ENCODE measurements at places on chromosomes 16 and 17.

DNA sequence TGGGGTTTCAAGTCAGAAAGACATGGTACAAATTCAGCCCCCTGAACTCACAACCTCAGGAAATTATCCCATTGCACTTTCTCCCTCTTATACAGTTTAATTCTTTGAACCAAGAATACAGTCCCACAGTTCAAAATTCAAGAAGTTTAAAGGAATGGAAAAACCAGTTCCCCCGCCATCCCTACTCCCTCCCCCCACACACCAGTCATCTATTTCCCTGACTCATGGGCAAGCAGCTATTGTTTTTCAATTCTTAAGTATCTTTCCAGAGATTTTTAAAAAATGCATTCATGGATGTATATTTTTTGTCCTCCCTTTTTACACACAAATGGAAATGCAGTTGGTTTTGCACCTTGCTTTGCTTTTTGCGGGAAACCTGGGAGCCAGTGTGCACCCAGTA is 7.3 kb downstream of the SYCE1L start:
- DNase-seq = no peak

DNA sequence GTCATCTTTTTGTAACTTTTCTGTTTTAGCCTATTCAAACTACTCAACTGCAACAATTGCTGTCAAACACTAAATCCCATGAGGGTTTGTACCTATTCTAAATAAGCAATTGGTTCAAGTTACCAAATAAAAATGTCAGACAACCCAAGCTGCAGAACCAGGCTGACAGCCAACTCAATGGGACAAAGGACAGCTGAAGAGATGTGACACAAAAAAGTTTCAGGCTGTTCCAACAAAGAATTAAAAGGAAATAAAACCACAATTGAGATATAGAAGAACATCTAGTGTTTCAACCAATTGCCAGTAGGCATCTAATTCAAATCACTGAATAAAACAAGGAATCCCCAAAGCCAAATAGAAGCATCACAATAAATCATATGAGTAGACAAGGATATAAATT is 49.3 kb downstream of the GRB7 start:
- DNase-seq = no peak

GRCh38 chr16:89288577-89288844 is 71.0 kb downstream of the ZNF778 start:
- no peak for DNase-seq

DNA sequence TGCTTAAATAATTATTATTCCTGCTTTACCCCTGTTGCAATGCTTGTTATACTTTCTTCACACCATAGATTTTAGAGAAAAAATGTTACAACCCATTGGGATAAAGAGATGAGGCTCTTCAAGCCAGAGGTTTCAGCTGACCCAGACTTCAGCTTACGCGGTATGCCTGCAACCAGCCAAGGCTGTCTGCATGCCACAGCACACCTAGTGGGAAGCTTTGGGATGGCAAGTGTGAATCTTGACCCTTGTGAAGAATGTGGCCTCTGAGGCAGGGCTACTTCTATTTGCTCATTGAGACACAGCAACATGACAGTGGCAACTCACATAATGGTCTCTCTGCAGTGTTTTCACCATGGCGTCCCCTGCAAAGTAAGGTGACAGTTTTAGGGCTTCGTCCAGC is 193.9 kb upstream of the PIRT start:
- DNase-seq = no peak

GRCh38 chr17:83194761-83195329 is 115.4 kb downstream of the METRNL start:
- DNase-seq = peak; percentile 45

DNA sequence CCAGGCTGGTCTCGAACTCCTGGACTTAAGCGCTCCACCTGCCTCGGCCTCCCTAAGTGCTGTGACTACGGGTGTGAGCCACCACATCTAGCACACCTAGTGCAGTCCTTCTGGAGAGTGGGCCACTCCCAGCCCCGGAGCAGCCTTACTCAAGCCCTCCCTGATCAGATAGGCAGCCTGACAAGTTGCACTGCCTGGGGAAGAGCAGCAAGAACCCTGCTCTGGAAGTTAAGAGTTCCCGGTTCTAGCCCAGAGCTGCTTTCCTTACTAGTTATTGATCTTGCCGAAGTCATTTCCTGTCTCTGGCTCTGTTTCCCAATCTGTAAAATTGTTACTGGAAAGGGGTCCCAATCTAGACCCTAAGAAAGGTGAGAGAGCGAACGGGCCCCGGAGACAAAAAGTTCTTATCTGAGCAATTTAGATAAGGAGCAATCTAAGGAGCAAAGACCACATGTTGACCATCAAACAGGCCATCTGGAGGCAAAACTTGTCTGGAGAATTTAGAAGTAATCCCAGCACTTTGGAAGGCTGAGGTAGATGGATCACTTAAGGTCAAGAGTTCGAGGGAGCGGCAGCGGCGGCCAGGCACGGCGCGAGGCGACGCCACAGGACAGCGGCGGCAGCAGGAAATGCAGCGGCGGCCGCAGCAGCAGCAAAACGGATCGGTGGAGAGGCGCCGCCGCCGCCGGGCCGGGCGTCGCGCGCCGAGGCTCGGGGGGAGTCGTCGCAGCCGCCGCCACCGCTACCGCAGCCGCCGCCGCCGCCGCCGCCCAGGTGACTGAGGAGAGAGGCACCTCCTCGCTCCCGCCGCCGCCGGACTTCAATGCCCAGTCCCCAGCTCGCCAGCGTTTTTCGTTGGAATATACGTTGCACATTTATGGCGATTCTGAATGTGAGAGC is 4.3 kb upstream of the NAGLU start:
- DNase-seq = peak; percentile 65

DNA sequence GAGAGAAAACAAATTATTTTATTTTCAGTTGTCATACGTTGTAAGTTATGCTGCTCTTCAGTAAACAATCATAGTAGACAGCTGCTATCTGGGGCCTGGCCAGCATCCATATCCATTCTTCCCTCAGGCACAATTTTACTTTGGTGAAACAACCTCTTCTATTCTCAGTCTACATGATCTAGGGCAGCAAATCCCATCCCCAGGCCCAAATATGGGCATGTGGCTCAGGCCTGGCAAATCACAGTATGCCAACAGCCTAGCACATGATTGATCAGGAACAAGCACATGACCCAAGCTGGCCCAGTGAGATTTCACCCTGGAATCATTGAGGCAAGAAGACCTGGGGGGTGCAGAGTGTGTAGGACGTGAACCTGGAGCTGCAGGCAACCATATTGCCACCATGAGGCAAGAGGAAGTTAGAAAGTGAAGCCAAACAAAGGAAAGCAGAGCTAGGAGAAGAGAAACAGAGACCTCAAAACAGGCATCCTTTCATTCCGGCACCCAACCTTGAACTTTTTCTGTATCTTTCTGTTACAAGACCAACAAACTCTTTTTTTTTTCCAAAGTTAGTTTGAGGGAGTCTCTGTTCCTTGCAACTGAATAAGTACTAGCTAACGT is 10.3 kb upstream of the ABCC12 start:
- no peak for DNase-seq

- DNase-seq = no peak
Measured at GRCh38 chr16:79808731-79809130, 208.2 kb upstream of the MAF start.

DNA sequence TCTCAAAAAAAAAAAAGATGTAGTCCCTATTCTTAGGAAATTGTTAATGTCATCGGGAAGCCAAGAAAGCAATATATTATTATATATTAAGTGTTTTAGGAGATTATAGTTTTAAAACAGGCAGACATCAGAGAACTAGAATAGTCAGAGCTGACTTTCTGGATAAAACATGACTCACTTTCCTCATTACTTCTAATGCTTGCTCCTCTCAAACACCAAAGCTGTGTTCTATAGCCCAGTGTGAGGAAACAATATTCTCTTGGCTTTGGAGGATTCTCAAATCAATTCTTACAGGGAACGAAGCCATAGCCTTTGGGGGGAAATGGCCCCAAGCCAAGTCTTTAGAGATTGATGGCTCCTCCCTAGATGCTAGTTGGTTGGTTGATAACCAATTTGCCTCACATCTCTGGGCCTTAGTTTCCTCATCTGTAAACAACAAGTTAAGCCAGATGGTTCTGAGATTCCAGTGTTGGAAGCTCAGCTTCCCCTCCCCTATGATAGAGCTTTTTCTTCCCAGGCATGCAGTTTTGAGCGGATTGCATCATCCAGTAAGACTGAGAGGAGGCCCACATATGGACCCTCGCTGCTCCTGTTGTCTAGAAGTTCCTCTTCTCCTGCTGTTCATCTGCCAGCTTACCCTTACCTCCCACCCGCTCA is 12.4 kb downstream of the NMT1 start:
- DNase-seq = no peak

- DNase-seq = no peak
Measured at GRCh38 chr17:80497726-80498241, 21.4 kb upstream of the NPTX1 start.

GRCh38 chr17:55437159-55437605 is 15.5 kb upstream of the MMD start:
- no peak for DNase-seq

GRCh38 chr16:79444572-79444971 is 156.0 kb downstream of the MAF start:
- DNase-seq = no peak

DNA sequence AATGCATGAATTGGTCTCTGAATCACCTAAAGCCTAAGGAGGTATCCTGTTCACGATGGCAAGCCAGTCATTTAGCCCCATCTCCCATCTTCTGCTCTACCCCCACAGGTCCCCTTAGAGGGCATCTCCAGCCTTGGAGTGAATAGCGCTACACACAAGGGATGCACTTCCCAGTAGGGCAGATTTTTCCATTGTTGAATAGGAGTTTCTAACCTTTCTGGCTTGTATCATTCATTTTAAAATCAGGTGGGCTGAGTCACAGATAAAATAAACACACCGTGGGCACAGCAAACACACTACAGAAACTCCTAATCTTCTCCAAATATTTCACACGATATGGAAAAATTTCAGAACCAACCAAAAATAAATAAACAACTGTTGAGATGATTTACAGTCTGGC is 201.2 kb upstream of the NOG start:
- DNase-seq = no peak

DNA sequence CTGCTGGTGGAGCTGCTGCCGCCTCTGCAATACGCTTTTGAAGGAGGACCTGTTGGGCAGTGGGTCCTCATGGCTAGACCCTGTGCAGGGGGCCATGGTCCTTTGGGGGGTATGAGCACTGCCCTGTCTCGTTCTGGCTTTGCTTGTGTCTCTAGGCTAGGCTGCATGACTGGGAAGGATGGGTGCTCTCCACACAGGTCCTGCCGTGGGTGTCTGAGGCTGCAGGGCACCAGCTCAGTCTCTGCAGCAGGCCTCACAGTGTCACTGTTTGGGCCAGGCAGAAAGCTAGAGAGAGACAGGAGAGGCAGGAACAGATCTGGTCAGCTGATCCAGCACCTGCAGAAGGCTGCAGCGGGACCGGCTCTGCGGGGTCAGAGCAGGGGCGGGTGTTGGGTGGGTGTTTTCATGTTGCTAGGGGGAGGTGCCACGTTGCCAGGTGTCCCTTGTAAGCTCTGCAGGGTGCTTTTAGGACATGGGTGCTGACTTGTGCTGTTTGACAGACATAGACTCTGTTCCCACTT is 111.4 kb downstream of the SNX29 start:
- DNase-seq = no peak

DNA sequence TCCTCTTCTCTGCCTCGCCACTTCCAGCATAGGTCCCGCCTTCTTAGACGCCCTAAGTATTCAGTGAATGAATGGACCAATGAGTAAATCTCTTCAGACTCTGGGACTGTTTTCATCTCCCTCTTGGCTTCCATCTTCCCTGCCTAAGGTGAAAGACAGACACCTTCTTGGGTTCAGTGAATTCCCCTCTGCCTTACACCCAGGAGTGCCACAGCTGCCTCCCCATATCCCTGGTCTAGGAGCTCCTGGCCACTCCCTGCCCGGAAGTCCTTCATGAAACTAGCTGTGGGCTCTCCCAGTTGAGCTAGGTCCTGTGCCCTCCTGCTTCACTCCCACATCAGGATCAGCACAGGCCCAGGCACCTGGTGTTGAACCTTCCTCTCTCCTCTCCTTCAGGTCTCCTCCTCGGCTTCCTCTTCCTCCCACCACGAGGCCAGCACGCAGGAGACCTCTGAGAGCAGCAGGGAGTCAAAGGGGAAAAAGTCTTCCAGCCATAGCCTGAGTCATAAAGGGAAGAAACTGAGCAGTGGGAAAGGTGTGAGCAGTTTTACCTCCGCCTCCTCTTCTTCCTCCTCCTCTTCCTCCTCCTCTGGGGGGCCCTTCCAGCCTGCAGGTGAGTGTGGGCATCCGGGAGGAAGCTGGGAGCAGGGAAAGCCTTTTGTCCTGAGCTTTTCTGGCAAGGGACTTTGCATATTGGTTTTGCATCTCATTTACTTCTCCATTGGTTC is 10.3 kb downstream of the MLLT6 start:
- DNase-seq = no peak

DNA sequence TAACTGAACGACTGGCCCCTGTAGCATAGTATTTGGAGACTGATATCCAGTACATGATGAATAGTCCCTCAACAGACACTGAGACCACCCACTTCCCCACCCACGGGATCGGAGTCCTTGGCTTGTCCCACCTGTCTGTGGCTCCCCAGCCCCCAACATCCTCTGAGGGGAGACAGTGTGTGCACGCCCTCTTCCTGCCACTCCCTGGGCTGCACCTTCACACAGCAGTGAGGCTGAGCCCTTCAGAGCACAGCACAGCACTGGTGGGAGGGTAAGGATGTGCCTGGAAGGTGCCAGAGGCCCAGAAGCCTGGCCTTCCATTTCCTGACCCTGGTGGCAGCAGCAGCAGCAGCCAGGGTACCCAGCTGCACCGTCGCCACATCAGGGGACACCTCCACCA is 11.0 kb downstream of the DNASE1 start:
- DNase-seq = peak; percentile 32

DNA sequence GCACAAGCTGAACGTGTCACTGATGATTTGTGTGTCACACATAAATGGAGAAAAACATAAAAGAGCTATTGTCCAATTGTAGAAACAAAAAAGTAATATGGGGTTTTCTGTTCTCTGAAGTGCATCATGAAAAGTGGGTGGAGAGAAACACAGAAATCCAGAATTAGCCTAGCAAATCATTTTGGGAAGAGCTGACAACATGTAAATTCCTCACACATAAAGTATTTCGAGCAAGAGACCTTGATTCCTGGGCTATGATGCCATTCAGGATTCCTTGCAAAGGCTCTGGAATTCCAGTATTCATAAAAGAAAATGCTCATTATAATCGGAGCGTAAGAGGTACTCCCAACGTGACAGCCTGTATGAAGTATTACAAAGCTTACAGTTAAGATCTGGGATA is 1.1 kb downstream of the DCUN1D3 start:
- DNase-seq = no peak

- no peak for DNase-seq
Measured at GRCh38 chr17:1146561-1147265, 33.1 kb downstream of the ABR start.

DNA sequence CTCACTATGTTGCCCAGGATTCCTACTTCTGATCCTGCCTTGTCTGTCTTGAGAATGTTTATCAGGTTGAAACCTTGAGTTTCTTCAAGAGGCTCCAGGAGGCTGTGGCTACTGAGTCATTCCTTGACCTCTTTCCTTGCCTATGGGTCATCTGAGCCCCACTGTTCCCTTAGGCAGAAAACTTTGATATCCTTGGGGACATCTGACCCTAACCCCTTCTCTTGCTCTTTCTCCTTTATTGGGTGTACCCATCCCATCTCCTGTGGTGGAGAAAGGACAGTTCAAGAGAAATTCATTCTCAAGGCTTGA is 12.5 kb downstream of the ARL4D start:
- DNase-seq = no peak
